ENCODE measurements at places on chromosomes 3 and 15.

DNA sequence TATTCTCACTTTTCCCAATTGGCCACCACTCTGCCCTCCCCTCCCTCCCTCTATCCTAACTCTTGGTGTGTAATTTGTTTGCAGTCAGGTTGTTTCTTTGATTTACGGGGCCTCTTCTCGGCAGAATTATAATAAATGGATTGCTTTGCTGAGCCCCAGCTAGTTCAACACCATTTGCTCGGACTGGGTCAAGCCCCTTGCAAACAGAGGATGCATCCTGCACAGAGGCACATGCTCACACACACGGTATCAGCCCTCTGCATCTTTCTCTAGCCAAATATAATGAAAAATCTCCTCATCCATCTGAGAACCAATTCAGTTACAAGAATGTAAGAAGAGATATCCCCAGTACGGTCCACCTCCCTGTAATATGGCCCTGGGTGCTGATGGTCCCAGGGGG lies 97.7 kb downstream of the EPHB1 start:
- DNase-seq: no peak

DNA sequence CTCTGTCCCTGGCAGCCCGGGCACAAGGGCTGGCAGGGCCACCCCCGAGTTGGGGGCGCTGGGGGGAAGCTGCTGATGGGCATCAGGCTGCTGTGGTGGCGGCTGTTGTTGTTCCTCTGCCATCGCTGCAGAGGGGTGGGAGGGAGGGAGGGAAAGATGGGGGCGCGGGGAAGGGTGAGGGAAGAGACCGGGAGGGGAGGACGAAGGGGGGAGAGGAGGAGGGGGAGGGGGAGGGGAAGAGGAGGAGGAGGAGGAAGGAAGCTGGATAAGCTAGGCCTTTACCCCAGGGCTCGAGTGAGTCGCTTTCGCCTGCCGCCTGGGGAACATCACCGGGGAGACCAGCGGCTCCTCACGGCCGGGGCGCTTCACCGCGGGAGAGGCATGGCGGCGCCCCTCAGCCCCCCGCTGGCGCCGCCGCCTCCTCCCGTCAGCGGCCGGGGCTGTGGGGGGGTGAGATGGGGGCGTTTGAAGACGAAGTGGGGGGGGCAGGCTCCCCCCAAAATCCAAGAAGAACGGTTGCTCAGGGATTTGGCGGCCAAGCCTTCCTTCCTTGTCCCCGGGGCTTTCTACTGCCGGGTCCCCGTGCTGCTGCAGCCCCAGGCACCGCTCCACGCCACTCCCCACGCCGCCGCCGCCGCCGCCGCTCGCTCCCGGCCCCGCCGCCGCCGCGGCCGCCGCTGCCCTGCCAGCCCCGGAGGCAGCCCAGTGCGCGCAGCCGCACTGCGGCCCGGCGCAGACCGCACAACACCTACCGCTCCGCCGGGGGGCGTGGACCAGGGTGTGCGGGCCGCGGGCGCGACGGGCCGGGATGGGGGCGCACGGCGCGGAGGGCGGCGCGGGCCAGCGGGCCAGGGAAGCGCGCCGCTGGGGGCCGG lies at the start of gene RFX7:
TSS of gene RFX7 (minus strand) at position 717 of the 875 bp plus-strand sequence. CDS start at position 123, 594 bp downstream.
- peak; percentile 35 for DNase-seq

GRCh38 chr3:13650210-13651056 lies 101.5 kb downstream of the FBLN2 start:
- peak; percentile 11 for DNase-seq

- DNase-seq: no peak
Observed at GRCh38 chr3:197547306-197548011, 8.3 kb downstream of the BDH1 start.

DNA sequence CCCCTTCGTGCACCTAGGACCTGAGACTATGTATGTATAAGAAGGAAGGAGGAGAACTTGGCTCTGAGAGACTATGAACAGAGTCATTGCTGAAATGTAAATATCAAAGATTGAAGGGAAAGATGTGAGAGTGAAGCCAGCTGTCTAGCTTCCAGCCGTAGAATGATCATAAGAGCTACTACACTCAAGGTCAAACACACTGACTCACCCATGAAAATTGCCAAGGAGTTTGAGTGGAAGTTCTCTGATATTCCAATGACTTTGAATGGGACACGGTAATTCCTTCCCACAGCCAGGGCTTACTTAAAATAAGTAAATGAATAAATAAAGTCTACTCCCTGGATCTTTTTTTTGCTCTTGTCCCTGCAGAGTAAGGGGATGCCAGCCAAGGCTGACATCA lies 398.9 kb upstream of the TPRG1 start:
- peak; percentile 30 for DNase-seq

All from pulmonary artery endothelial cell (primary cell).